Keratinocyte (primary cell): ENCODE measurements at places on chromosomes 16 and 17.
A peak's percentile ranks its signal among the peaks of the same experiment; 100 is the strongest.

DNA sequence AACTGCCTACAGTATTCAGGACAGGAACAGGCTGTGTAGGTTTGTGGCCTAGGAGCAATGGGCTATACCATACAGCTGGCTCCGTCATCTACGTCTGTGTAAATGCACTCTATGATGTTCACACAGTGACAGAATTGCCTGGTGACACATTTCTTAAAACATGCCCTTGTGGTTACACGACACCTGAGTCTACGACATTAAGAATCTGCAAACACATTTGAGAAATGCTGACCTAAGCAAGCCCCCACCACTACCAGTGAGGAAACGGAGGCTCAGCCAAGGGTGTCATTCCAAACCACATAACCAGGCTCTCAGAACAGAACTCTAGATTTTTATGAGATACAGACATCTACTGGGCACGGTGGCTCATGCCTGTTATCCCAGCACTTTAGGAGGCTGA, 23.5 kb downstream of the USP36 start:
- DNase-seq = no peak

- no peak for DNase-seq
Measured at GRCh38 chr17:285751-286422, 66.7 kb downstream of the RPH3AL start.

DNA sequence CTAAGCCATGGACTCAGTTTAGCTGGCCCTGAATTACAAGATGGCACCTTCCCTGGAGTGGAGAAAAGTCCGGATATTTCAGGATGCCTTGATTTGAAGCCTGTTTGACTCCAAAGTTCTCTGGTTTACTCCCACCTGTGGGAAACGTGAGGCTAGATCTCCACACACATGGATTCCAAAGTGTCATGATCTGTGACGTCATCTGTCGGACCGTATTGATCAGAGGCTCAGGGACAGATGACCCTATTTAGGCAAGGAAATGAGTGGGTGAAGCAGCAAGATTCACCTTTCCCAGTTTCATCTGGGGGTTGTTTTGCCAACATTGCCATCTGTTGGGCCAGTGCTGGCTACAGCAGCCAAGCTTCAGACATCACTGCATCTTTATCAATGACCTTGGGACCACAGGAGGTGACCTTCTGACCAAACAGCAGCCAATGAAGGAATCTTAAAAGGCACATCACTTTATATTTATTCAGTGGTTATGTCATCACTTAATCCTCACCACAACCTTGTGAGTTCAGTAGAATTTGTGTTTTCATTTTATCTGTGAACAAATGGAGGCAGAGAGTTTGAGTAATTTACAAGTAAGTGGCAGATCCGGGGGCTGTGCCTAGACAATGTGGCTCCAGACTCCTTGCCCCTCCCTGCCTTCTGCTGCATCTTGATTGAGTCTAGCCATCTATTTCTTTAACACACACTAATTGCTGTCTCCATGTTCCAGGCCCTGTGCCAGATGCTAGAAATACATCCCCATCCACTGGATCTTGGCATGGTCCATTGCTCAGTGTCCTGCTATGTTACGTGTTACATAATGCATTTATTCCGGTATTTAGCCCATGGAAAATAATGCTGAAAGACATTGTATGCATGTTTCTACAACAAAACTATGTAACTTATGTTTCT, 1.5 kb upstream of the CDH13 start:
- no peak for DNase-seq

DNA sequence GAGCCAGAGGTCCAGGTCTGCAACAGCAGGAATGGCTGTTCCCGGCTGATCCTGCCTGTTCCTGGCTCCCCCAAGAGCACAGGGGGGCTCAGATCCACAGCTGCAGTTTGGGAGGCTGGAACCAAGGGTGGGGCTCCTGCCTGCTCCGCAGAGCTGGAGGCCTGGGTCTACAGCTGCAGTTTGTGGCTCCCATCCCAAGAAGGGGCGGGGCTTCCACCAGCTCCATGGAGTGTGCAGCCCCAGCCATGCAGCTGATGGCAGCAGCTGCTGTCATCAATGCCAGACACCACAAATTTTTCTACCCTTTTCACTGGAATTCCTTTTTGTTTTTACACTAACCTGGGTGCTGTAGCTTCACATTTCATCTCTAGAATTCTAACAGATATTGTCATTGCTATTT, 135.4 kb upstream of the KIF2B start:
- no peak for DNase-seq

- DNase-seq = no peak
Measured at GRCh38 chr17:57340160-57340981, 84.0 kb downstream of the MSI2 start.

GRCh38 chr17:29116804-29117753, 63.1 kb downstream of the MYO18A start:
- DNase-seq = no peak

- peak; percentile 11 for DNase-seq
Measured at GRCh38 chr17:77616254-77616731, 342.2 kb upstream of the TNRC6C start.

- no peak for DNase-seq
Measured at GRCh38 chr17:55448681-55449080, 27.0 kb upstream of the MMD start.
